ENCODE measurements at places on chromosomes 1 and 21. TPM values are rescaled to one million over a fixed set of nuclear protein-coding genes. Genes with fewer than 3 reads are reported as not detected.

NR0B2 gene
- not detected for total RNA-seq

DNA sequence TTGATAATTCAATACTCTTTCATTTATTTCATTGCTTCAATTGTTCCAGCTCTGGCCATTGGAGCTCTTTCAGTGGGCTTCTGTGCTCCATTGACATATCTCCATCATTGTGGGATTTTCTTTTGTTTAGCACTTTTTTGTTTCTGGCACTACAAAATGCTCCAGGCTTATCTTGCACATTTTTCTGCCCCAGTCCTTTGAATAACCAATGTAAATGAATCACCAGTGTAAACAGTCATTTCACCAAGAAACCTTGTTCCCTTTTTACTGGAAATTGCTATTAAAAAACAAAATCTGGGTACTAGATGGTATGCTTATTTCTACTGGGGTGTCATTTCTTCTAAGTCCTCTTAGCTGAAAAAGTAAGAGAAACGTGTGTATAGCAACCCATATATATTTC lies 173.0 kb upstream of the LYPLAL1 start:
- no peak for DNase-seq

DNA sequence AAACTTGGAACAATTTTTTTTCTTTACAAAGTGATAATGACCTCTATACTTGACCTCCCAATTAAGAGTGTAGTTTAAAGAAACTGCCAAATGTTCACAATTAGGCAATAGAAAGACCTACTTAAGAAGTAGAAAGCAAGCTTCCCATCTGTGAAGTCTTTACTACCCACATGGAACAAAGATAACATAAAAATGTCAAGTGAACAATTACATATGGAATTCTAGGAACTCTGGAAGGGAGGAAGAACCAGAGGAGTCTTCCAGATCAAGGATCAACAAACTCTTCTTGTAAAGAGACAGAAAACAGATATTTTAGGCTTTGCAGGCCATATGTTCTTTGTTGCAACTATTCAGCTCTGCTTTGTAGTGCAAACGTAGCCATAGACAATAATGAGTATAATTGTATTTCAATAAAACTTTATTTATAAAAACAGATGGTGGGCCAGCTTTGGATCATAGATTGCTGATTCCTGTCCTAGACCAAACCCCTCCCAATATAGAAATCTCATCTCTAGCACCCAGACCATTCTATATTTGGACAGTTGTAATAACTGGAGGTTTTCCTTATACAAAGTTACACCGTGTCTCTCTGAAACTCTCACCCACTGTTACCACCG lies 68.4 kb upstream of the MAGI3 start:
- DNase-seq, result no peak

- DNase-seq, result no peak
Measured at GRCh38 chr21:31538816-31539215, 120.7 kb upstream of the SOD1 start.

DNA sequence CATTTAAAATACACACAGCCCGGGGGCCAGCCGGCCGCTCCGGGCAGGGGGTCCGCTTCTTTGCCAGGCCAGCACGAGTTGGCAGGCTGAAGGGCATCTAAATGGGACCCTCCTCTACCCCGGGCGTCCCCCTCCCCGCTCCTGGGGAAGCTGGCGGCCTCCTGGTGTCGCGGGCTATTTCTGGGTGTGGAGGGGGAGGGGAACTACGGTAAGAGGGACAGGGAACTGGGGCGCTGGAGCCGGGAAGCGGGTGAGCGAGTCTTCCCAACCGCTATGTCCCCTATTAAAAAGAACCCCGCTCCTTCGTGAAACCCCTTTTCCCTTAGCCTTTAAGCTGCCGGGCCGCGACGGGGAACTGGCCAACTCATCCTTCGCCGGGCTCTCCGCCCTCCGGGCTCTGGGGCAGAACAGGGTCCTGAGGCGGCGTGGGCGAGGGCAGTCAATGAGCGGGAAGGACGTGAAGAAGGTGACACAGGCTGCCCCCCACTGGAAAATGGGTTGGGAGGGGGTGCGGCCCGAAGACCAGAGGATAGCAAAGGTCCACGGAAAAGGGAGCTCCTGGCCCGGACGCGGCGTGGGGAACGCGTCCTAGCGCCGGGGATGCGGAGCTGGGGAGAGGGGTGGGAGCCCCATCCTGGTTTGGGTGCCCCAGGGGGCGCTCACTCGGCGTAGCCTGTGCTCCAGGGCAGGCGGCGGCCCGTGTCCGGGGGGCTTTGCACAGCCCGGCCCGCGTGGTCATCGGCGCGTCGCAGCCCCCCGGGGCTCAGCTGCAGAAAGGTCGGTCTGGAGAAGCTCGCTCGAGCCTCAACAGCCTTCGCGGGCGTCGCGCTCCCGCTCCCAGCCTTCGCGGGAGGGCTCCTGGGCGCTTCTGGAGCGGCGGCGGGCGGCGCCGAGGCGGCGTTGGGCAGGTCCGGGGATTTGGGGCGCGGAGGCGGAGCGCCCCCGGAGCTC lies 544 bp downstream of the PPM1J start:
- DNase-seq, result peak; percentile 43
